CD8-positive, alpha-beta memory T cell (primary cell): ENCODE measurements at places on chromosomes 1 and 21. TPM values are rescaled to one million over a fixed set of nuclear protein-coding genes. Genes with fewer than 3 reads are reported as not detected.

DNA sequence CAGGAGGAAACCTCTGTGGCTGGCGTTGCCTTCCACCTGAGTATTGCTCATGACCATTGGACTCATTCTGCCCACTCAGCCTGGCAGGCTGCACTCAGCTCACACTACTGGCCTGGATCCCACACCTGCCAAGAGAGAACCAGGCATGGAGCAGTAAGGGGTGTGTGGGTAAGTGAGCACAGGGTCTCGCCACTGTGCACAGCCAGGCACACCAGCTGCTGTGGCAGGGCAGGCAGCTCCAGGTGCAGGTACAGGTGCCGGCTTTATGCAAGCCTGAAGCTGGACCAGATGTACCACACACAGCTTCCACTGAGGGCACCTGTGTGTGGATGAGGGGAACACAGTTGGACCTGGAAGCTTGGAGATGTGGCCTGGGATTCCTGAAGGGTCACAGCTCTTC is 295.2 kb upstream of the SNX7 start:
- no peak for DNase-seq

- DNase-seq, result no peak
Observed at GRCh38 chr1:173474097-173474779, 2.9 kb upstream of the PRDX6 start.

DNA sequence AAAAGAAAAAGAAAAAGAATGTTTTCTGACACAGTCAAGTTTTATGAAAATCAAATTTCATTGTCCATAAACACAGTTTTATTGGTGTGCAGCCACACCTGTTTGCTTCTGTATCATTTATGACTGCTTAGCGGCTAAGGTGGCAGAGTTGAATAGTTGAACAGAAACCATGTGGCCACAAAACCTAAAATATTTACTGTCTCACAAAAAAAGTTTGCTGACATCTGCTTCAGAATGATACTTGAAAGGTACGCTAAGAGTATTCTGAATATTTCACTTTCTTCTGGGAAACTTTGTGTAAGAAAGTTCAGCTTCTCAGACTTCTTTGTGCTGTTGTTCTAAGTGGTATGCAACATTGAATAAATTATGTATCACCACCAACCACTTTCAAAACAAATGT is 6.2 kb downstream of the KCNK1 start:
- DNase-seq, result no peak

DNA sequence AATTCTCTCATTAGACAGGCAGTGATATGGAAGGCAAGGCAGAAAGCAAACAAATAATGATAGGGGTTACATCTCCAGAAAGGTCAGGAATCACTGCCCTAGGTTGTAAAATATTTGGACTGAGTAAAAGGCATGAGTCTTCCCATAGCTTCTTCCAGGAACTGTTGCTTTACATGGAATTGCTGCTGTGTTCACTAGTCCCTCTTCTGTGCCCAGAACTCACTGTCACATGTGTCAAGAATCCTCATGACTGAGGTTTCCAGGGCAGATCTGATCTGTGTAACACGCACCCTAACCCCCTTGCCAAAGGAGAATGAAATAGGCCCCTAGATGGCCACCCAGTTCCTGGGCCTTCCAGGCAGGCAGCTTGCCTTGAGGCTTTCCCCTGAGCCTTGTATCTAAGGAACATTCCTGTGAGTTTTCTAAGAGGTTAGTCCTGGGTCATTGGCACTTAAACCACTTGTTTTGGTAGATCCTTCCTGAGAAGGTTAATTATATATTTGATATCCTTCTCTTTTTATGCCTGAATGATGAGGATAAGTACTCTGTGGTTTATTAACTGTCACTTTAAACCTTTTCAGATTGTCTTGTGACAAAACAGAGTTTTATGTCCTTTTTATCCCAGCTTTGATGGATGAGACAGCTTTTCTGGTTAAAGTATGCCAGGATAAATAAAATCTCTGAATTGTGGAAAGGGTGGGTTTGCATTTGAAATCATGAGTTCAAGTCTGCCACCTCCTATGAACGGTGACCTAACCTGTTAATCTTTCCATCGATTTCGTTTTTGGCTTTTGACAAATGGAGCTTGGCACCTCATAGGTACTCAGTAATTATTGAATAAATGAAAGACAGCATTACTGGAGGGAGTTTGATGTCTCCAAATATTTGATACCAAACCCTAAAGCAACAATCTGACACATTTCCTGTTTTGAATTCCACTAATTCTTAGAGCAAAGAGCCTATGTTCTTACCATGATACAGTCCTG is 163.3 kb downstream of the DHRS3 start:
- DNase-seq, result no peak

DNA sequence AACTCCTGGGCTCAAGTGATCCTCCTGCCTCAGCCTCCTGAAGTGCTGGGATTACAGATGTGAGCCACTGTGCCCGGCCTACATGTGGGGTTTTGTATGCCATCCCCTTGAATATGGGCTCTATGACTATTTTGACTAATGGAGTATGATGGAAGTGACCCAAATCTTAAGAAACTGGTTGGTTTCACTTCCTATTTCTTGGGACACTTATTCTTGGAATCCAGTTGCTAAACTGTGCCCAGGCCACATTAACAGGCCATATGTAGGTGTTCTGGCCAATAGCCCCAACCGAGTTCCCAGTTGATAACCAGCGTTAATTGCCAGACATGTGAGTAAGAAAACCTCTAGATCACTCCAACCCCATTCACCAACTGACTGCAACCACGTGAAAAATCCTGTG is 36.3 kb upstream of the CLIC4 start:
- DNase-seq, result no peak

DNA sequence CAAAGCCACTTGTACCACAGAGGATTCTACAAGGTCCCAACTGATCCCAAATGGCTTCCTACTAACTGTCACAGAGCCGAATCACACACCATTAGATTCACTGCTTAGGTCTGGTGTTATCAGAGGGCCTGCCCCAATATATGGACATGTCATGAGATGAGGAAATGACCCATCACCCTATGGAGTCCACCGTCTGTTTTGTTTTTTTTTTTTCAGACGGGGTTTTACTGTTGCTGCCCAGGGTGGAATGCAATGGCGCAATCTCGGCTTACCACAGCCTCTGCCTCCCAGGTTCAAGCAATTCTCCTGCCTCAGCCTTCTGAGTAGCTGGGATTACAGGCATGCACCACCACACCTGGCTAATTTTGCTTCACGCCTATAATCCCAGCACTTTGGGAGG is 83.8 kb upstream of the ETS2 start:
- no peak for DNase-seq

GRCh38 chr1:158933621-158934020 is 2.3 kb downstream of the PYHIN1 start:
- no peak for DNase-seq

DNA sequence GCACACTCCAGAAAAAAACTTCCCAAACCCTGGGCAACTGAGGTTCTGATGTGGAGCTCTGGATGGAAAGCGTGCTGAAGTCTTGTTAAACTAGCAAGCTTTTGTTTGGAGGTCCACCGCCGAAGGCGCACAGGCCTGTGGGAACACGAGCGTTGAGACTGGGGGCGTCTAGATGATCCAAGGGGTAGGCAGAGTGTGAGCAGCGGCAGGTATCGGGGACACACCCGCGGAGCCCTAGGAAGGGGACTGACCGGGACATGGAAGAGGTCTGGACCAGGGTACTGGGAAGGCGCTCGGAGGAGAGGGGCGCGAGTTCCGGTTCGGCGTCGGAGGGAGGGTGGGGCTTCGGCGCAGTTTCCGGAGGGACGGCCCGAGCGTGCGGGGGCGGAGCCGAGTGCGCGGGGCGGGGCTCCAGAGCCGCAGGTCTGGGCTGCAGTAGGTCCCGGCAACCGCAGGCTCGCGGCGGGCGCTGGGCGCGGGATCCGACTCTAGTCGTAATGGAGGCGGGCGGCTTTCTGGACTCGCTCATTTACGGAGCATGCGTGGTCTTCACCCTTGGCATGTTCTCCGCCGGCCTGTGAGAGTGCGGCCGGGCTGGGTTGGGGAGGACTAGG is at the start of gene SLC50A1:
Gene SLC50A1, plus strand, starts transcription at position 438 of the 614 bp plus-strand sequence. Its CDS starts 60 bp downstream, at position 498.
- peak; percentile 92 for DNase-seq

DNA sequence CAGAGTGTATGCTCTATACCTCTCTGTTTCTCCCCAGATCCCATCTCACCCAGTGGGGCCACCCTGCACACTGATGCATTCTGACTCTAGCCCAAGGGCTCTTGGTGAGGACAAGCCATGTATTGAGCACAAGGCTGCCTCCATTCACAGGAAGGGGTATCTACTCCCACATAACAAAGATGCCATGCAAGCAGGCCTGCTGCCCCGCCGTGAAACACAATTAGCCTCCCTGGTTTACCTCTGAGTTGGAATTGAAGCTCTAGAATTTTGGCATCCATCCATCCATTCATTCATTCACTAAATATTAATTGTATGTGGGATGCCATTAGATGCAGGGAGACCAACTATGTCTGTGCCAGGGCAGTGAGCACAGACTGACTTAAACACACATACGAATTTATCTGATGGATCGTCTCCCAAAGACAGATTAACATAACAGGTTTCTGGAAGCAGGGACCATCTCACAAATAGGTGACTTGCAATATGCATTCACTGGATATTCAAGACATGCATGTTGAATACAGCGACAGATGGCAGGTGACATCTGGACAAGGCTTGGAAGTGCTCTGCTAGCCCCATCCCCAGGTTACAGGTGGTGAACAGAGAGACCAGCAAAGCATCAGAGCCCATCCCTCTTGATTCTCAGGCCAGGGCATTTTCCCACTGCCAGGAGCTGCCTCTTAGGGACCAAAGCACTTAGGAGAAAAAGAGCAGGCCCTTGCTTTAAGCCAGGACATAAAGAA is 34.3 kb downstream of the TRABD2B start:
- DNase-seq, result no peak

DNA sequence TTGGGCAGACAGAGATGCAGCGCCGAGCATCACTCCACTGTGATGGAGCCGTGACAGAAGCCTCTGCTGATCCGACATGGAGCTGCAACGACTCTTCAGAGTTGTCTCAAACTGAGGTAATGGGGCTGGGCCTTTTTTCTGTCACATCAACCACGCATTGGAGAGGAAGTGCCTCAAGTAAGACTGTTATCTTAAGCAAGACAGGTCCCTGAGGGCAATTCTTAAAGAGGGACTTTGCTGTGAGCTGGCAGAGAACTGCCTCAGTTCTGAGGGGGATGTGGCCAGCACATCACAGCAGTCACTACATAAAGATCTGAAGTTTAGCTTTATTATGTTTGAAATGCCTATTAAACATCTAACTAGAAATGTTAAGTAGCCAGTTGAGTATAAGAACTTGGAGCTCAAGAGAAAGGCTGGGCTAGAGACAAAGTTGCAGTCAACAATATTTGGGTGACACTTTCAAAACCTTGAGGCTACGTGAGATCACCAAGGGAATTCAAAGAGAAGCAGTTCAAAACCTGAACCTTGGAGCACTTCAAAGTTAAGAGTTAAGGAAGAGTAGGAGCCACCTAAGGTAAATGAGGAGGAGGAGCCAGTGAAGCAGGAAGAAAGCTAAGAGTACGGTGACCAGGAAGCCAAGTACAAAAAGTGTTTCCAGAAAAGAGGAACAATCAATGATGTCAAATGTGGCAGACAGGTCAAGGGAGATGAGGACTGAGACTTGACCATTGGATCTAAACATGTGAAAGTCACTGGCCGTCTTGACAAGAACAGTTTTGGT is 54.2 kb upstream of the BCL9 start:
- no peak for DNase-seq

DNA sequence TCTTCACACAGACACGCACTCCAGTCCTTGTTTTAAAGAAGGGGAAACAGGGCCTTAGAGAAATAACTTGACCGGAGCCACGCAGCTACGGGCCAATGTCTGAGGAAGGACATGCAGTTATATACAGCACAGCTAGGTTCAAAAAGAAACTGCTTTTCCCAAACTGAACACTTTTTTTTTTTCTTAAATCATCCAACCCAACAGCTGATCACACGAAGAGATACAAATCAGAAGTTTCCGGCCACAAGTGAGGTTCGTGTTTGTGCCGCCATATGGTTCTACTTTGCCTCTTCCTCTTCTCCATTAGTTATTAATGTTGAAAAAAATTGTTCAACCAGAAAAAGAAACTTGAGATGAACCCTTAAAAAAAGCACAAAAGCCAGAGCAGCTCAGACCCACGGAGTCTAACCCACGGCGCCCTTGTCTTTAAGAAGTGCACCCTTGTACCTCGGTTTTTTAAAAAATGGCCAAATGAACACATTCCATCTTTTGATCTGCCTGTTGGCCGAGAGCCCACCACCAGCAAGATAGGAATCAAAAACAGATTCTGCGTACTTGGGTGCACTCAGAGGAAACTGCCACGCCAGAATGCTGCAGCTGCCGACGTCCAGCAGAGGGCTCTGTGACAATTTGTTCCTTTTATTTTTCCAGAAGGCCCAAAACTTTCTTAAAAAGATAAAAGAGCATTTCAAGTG is 78.9 kb downstream of the SLC66A1 start:
- DNase-seq, result peak; percentile 83

DNA sequence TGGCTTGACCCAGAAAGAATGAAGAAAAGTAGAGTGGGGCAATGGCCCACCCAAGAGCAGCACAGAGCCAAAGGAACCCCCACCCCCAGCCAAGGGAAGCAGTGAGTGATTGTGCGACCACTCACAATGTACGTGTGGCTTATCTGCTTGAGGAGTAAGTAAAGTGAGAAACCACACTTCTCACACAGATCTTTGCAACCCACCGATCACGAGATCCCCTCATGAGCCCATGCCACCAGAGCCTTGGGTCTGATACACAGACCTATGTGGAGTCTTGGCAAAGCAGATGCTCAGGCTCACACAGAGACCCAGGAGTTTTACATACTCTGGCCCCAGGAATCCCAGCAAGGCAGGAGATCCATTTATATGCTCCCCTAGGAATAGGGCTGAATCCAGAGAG is 14.0 kb upstream of the SLC9C2 start:
- no peak for DNase-seq

- DNase-seq, result peak; percentile 55
Observed at GRCh38 chr1:27634177-27634984, 604 bp downstream of the FGR start.

GRCh38 chr1:204123376-204123775 is 28.5 kb downstream of the ETNK2 start:
- no peak for DNase-seq

DNA sequence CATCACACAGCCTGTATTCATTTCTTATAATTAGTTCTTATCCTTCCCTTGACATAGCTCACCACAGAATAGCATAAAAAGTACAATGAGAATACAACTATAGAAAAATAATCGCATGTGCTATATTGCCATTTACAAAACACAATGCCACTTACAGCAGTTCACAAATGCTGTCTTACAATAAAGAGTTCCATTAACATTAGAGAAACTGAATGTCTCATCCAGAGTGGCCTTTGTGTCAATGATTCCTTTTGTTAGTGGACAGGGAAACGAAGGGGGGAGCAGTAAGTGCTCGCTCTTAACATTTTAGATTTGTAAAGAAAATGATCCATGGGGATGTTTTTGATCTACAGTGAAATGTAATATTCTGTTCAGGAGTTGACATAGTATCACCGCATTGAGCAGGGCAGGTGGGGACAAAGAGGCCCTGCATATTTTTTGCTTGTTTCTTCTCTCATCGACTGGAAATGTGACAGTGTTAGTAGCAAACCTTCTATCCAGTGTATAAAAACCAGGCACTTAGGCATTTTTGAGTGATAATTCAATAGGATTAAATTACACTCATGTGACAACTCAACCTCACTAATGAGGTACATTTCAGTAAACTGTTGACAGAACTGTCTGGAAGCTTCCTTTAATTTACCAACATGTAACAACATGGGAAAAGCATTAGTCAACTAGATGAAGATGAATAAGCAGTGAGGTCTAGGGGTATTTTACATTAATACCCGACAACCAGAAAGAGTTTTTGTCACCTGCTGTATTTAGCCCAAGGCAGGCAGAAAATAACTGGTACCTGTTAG is 35.6 kb upstream of the RRP15 start:
- no peak for DNase-seq

FTCD gene
- not detected for total RNA-seq

OLFML2B gene
- total RNA-seq, result 0.22 TPM

CNTN2 gene
- not detected for total RNA-seq

NPHS2 gene
- total RNA-seq, result not detected

BATF3 gene
- total RNA-seq, result 147 TPM
